NCI-H1436 (cell line): ENCODE measurements at places on chromosomes 6 and 20.

DNA sequence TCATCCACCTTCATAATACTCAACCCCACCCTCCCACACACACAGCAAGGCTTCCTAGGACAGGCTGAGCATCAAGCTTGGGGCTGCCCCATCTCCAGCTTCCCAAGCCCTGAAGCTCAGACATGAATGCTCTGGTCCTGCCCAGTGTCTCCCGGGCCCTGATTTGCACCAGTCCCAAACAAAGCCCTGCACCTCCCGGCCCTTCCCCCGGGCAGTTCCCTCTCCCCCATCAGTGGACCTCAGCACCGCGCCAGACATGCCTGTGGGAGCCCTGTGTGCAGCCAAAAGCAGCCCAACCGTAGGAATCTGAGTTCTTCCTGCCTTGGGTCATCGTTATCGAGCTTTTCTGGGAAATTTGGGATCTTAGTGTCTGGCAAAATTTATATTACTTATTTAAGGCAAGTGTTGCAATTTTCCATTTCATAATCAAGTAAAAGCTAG, 63.5 kb downstream of the THBS2 start:
- no peak for DNase-seq

GRCh38 chr20:38355161-38356012, 9.1 kb downstream of the LBP start:
- DNase-seq = no peak

- no peak for DNase-seq
Observed at GRCh38 chr6:96645106-96645505, 82.2 kb downstream of the FHL5 start.

DNA sequence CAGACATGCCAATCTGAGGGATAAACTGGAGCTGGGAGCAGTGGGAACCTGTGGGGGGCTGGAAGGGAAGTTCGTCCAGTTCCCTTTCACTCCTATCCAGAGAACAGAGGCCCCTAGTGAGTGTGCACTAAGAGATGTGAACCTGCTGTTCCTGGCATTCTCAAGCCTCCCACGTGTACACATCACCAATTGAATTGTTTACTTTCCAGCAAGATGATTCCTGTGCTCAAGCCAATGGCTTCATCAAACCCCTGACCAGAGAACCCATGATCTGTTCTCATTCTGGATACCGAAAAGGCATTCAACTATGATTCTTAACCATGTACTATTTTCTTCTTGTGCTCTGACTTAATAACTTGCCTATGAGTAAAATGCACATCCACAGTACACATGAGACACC, 10.2 kb upstream of the SLC22A3 start:
- no peak for DNase-seq

GRCh38 chr6:39707962-39708683, 17.1 kb downstream of the KIF6 start:
- DNase-seq = no peak

DNA sequence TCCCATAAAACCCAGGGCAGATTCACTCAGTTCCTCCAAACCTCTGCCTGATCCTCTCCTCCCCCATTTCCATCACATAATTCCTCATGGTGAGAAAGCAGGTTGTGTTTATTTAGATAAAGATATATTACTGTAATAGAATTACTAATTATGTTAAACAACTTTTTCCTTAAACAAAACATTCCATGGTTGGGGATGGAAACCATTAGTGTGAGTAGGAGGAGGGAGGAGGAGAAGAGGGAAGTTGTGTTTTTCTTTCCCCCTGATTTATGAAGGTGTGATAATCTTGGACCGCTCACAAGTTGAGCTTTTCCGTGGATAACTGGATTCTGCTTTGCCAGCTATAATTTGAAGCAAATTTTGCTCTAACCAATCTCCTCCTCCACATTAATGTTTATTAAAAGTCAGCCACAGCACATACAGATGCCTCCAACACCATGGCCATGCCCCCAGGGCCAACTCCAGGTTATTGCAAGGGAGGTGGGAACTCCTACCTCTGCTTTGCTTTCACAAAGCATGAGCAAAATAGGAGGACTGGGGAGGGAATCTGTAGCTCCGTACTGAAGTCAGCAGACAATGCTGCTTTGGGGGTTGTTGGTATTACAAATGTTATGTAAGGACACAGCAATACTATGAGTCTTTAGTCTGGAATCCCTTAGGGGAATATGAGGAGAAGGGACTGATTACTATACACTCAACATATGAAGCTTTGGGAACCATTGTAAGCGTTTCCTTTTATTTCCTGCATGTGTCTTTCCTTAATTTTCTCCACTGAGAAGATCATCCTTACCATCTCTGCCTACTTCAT, 542.0 kb downstream of the DHX35 start:
- DNase-seq = no peak

DNA sequence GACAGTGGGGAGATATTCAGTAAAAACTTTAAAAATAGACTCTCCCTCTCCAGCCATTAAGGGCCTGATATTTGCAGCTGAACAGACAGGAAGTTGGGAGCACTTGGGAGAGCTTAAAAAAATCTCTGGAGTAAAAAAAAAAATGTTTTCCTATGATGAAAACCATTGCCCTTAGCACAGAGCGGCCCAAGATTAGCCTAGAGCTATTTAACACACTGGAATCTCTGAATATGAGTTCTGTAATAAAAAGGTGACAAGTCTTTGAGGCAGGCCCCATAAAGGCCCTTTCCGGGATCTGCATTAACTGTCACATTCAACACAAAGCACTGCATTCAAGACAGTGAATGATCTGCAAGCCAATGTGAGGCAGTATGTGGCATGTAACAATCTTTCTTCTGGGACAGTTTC, 393.7 kb downstream of the ZFAND3 start:
- DNase-seq = no peak

DNA sequence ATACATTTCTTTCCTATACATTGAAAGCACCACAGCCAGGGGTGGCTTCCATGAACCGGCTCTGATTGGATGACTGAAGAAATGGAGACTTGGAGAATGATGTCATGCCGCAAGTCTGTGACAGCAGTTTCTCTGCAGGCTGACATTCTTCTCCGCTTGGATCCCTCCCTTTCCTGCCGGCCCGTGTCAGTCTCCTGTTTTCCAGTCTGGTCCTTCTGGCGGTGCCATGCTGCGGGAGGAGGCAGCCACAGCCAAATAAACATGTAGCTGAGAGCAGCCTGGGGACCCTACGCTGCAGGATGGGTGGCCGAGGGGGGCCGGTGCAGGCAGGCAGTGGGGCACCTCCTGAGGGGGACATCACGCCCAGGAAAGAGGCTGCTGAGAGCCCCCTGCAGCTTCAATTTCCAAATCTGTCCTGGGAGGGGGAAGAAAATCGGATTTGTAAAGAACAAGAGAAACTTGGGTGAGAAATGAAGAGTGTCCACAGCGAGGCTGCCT, 178.0 kb downstream of the TAF4 start:
- no peak for DNase-seq

- DNase-seq = no peak
Observed at GRCh38 chr20:41398408-41398807, 31.8 kb upstream of the EMILIN3 start.

DNA sequence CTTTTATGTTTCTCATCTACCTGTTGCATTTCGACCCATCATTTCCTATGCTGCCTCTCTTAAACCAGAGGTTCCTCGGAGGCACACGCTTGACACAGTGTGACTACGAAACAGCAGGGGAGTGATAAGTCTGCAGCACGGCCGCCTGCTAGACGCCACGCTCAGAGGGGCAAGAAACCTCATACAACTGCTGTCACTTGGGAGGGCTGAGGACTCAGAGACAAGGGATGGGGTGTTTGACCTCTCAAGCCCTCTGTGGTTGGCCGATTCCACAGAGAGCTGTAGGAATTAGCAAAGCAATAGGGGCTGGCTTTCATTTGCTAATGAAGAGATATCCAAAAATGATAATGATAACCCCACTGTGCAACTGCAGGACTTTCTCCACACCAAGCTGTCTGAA, 372.5 kb downstream of the ZFAND3 start:
- DNase-seq = no peak
